Central memory CD8-positive, alpha-beta T cell (primary cell): ENCODE measurements at places on chromosomes 16 and 17.

GRCh38 chr17:32226886-32227285 lies 38.7 kb upstream of the RHBDL3 start:
- no peak for DNase-seq

GRCh38 chr17:64387145-64387473 lies 3.6 kb downstream of the PECAM1 start:
- no peak for DNase-seq

GRCh38 chr16:58264961-58265479 lies 29.8 kb downstream of the PRSS54 start:
- DNase-seq, result no peak

GRCh38 chr17:50443505-50443974 lies 17.5 kb downstream of the ACSF2 start:
- DNase-seq, result no peak

DNA sequence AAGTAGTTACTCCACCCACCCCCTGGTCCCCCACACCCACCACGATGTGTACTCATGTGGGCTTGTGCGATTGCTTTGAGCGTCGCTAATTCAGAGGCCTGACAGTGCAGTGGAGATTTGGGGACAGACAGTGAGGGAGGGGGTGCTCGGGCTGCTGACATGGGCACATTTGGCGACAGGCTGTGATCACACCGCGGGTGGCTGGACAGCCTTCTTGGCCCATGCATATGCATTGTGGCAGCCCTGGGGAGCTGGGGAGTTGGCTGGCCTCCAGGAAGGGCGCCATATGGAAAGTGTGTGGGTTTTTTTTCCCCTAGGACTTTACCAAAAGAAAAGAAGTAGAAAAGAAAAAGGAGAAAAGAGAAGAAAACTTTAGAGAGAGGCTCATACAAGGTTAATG lies 275.5 kb upstream of the N4BP1 start:
- DNase-seq, result no peak

- no peak for DNase-seq
Measured at GRCh38 chr16:28883221-28883996, 5.1 kb downstream of the ATP2A1 start.

GRCh38 chr16:85349365-85350145 lies 237.3 kb upstream of the CIBAR2 start:
- DNase-seq, result no peak
